Endothelial cell (in vitro differentiated cells): ENCODE measurements at places on chromosomes 12 and 14. TPM values are rescaled to one million over a fixed set of nuclear protein-coding genes. Genes with fewer than 3 reads are reported as not detected.

Gene HCAR1
- 0.13 TPM for total RNA-seq

Gene POTEM
- total RNA-seq: not detected

Gene DNAI7
- total RNA-seq: 0.33 TPM

Gene SLC5A8
- total RNA-seq: not detected

Gene CAPZA3
- not detected for total RNA-seq

Gene COQ10A
- total RNA-seq: 20.3 TPM

Gene CELA1
- total RNA-seq: not detected

Gene OR6C4
- not detected for total RNA-seq

Gene NTN4
- 0.13 TPM for total RNA-seq

Gene SYNDIG1L
- 1.1 TPM for total RNA-seq

Gene OR6C2
- not detected for total RNA-seq

Gene WNT1
- total RNA-seq: not detected

Gene EMC9
- total RNA-seq: 16.7 TPM

Gene TAS2R19
- 3.4 TPM for total RNA-seq

Gene GYS2
- total RNA-seq: 0.08 TPM

Gene SNAPC1
- 5.2 TPM for total RNA-seq

Gene CLIP1
- 57.7 TPM for total RNA-seq

Gene PGF
- total RNA-seq: 6.5 TPM

Gene SERPINA12
- total RNA-seq: not detected

Gene KRT81
- total RNA-seq: not detected

Gene TDRD9
- not detected for total RNA-seq

Gene CLEC2A
- not detected for total RNA-seq

Gene EML5
- total RNA-seq: 0.13 TPM

Gene GPD1
- total RNA-seq: not detected

Gene FOXN4
- total RNA-seq: not detected

Gene BCL7A
- 6.2 TPM for total RNA-seq

Gene NPC2
- total RNA-seq: 246 TPM

Gene ACOT4
- total RNA-seq: 0.44 TPM

Gene MUCL1
- 15.4 TPM for total RNA-seq
